Fibroblast of upper back skin (primary cell): ENCODE measurements at places on chromosomes 11 and 22.

- no peak for DNase-seq
These were observed 68.1 kb downstream of the LIF start for GRCh38 chr22:30178181-30179126.

DNA sequence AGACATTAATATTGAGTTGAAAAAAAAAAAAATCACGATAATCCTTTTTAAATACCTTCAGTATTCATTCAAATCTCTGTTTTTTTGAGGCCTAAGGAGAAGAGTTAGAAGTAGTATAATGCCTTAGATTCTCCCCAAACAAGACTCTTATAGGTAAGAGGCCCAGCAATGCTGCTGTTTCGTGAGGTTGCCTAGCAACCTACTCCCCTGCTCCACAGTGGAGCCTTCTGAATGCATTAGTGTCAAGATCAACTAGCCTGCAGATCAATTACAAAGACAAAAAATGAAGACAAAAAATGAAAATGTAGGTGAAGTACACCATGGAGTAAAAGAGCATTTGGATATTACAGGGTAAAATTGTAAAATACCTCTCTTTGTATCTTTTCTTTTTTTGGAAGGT, 229.8 kb upstream of the LUZP2 start:
- no peak for DNase-seq

DNA sequence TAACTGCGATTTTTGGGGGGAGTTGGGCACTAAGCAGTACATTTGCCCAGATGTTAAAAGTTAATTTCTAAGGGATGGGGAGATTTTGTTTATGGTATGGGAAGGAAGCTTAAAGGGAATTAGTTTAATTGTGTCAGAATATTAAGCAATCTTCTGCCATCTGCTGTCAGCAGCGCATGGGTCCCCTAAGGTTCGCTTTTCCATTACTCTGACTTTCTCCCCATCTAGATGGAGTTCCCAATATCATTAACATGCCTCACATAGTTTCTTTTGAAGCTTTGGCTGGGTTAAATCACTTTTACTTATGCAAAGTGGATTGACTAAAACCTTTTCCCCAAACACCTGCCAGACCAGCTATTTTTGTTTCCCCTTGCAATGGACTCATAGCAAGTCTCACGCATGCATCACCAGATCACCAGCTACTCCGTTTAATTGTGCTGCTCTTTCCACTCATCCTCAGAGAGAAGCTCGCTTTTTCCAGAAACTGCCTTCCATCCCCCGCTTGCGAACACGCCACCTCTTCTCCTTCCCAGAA, 172.7 kb downstream of the FAT3 start:
- DNase-seq, result no peak

DNA sequence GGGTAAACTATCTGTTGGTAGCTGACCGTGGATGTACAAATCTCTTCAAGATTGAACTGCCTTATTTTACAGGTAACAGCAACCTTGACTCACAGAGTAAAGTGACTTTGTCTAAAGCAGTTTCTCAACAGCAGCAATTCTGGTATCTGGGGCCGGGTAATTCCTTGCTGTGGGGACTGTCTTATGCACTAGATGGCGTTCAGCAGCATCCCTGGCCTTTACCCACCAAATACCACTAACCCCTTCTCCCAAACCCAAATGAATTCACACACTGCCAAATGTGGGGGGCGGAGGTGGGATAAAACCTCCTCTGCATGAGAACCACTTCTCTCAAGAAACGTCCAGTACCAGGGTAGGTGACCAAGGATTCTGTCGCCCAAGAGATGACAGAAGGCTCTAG, 1.7 kb upstream of the INCENP start:
- DNase-seq, result no peak

DNA sequence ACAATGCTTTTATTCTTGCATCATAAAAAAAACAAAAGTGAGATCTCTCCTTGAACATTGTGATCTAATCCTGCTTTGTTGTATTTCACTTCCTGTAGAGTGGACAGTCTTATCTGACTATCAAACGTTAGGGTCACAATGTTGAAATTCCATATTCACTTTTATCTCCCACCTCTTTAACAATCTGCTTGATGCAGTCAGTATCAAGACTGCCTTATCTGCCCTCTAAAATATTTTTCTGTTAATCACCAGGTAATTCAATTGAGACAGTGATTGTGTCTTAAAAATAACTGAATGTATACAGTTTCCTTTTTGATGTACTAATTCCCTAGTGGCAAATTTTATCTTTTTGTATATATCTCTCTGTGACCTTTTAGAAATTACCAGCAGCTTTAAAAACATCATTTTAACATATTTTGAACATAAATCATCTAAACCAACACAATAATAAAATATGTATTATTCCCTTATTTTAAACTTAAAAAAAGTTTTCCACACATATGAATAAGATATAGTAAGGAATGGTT, 143.1 kb upstream of the MPPED2 start:
- no peak for DNase-seq

GRCh38 chr22:46649141-46650077, 29.2 kb downstream of the GRAMD4 start:
- no peak for DNase-seq

GRCh38 chr11:45872651-45873356, 12.6 kb upstream of the MAPK8IP1 start:
- peak; percentile 73 for DNase-seq

- peak; percentile 36 for DNase-seq
These were observed 24.3 kb downstream of the GLYATL1 start for GRCh38 chr11:58963551-58964104.

DNA sequence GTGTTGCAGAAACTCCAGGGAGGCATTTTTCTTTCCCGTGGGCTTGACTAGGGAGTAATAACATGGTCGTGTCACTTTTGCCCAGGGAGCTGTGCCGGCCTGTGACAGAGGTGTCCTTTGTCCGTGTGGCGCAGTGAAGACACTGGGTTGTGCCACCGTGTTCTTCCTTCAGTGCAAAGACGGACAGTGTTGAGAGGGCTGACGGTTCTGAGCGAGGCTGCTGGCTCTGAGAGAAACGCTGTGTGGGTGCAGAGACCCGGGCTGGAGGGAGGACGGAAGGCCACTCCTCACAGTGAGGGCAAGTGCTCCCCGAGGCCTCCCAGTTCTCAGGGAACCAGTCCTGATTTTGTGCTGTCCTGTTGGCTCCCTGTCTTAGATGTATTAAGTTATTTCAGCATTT, 20.2 kb downstream of the NUP50 start:
- no peak for DNase-seq

DNA sequence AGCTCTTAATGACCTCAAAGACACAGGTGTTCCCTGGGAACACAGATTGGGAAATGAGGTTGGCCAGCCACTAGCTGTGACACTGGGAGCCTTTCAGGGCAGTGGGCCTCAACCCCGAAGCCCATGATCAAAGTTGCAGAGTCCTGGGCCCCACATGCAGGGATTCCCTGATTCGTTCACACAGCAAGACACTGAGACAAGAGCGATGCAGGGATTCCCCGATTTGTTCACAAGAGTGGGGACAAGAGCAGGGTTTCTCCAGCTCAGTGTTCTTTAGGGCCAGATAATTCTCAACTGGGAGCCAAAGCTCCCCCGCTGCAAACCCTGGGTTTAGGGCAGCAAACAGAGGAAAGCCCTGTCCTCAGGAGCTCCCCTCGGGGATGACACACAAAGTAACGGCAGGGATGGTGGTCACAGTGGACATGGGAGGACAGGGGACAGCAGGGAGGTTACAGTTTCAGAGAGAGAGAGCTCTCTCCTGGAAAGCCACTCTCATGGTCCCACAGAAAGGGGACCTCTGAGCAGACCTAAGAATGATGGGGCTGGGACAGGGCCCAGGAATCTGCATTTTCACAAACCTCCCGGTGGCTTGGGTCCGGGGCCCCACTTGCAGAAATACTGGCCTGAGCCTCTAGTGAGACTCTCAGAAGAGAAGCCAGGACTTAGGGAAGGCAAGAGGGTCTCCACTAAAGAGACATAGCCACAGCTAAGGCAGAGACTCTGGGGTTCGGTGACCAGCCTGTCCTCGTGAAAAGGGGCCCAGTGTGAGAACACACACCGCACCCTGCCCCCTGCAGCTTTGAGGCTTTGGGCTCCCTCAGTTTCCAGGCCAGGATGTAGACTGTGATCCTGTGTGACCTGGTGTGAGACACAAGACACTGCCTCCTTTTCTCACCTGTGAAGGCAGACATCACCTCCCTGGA, 7.4 kb upstream of the GNAZ start:
- DNase-seq, result no peak

- DNase-seq, result no peak
These were observed 10.2 kb downstream of the RIC8A start for GRCh38 chr11:217704-218103.

- peak; percentile 57 for DNase-seq
These were observed 89.2 kb downstream of the FDX1 start for GRCh38 chr11:110518809-110519514.

DNA sequence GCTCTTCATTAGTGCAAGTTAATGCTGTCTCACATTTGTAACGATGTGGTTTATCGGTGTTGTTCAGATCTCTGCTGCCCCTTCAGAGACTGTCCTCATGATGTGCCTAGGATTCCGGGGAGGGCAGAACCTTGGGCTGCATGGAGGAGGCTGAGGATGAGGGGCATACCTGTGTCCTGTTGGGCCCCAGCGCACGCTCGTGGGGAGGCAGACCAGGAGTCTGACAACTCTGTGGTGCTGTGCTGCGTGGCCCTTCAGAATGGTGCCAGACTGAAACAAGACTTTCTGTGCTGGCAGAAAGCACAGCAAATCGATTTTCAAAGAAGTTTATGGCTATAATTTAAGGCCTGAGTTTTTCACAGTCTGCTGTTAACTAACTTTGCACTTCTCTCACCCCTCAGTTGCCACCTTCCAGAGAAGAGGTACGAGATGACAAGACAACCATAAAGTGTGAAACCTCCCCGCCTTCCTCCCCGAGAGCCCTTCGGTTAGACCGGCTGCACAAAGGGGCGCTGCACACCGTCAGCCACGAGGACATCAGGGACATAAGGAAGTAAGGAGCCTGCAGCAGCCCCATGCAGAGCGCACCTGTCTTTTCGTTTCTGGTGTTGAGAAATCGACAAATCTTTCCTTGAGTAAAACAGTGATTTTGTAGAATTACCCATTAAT, 44.3 kb upstream of the CTTN start:
- no peak for DNase-seq

DNA sequence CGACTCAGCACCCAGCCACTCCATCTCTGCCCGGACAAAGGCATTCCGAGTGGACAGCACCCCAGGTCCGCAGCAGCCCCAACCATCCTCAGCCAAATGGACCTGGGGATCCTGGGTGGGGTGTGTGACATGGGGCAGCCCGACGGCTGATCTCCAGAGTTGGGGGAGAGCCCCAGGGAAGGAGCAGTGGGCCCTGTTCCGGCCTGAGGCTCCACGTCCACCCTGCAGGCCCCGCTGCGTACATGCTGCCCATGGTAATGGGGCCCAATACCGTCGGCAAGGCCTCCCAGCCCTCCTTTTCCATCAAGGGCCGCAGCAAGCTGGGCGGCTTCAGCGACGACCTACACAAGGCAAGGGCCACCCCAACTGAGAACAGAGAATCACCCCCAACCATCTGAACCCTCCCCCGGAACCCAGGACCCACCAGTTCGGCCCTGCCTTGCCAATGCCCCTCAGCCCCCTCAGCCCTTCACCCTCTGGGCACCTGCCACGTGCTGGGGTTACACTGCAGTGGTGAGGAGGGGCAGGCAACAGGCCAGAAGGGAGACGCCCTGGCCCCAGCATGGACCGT, 5.4 kb downstream of the SCGB1C1 start:
- no peak for DNase-seq

- DNase-seq, result no peak
These were observed 87.0 kb upstream of the AMOTL1 start for GRCh38 chr11:94681140-94681539.

DNA sequence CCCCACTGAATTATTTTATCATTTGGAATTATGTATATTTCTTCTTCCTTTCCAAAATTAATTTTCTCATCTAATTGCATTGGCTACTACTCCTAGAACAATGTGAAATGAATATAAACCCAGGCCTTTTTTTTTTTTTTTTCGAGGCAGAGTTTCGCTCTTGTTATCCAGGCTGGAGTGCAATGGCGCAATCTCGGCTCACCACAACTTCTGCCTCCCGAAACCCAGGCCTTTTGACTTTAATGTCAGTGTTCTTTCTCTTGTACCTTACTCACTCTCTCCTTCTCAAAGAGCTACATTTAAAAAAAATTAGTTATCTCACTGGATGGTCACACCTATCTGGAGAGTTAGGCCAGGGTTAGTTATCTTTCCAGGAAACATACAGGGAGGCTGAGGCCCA, 35.3 kb upstream of the LRRC32 start:
- no peak for DNase-seq

DNA sequence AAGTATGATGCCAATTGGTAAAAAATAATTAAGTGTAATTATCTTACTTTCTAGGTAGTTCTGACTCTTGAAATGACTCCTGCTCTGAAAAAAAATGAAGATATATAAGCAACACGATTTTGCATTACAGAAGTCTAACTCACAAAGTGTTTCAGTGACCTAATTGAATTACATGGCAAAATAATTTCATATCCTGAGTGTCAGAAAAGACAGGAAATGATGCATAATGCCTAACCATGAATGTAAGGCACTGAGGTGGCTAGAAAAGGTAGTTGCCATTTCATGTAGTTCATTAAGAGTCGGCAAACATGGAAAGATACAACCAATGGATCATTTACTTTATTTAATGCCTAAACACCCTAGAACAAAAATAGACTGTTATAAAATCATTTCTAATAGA, 113.5 kb downstream of the GUCY1A2 start:
- DNase-seq, result no peak

DNA sequence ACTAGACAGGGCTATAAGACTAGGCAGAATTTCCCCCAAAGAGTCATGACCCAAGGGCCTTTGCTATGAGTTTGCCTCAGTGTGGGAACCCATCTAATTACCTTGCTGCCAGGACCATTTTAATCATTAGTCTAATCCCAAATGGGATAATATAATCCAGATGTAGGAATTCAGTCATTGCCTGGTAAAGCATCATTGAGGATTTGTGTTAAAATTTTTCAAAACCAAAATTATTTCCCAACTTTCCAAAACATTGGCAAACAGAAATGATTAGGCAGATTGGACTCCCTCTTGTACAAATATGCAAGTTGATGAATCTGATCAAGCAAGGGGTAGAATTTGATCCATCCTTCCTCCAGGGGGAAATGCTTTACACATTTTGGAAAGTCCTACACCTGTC, 16.2 kb upstream of the MMP13 start:
- DNase-seq, result peak; percentile 94

DNA sequence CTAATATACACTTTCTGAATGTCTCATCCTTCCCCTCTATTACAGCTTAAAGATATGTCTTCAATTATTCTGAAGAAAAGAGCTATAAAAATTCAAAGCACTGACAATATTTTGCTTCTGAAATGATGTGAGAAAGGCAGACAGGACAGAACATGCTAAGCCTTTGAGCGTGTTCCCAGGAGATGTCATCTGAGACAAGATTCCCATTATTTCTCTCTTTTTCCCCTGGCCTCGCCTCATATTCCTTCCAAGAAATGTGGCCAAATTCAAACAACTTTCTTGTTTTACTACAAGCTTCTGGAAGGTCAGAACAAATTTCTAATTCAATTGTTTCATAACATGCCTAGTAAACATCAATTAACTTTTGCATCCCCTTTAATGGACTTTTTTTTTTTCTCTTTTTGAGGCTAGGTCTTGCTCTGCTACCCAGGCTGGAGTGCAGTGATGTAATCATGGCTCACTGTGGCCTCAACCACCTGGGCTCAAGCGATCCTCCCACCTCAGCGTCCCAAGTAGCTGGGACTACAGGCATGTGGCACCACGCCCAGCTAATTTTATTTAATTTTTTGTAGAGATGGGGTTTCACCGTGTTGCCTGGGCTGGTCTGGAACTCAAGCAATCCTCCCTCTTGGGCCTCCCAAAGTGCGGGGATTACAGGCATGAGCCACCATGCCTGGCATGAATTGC, 37.1 kb upstream of the NFRKB start:
- no peak for DNase-seq

GRCh38 chr22:47129902-47130635, 367.6 kb downstream of the TBC1D22A start:
- DNase-seq, result no peak
